ENCODE measurements at places on chromosomes 5 and 9. TPM values are rescaled to one million over a fixed set of nuclear protein-coding genes. Genes with fewer than 3 reads are reported as not detected.

DNA sequence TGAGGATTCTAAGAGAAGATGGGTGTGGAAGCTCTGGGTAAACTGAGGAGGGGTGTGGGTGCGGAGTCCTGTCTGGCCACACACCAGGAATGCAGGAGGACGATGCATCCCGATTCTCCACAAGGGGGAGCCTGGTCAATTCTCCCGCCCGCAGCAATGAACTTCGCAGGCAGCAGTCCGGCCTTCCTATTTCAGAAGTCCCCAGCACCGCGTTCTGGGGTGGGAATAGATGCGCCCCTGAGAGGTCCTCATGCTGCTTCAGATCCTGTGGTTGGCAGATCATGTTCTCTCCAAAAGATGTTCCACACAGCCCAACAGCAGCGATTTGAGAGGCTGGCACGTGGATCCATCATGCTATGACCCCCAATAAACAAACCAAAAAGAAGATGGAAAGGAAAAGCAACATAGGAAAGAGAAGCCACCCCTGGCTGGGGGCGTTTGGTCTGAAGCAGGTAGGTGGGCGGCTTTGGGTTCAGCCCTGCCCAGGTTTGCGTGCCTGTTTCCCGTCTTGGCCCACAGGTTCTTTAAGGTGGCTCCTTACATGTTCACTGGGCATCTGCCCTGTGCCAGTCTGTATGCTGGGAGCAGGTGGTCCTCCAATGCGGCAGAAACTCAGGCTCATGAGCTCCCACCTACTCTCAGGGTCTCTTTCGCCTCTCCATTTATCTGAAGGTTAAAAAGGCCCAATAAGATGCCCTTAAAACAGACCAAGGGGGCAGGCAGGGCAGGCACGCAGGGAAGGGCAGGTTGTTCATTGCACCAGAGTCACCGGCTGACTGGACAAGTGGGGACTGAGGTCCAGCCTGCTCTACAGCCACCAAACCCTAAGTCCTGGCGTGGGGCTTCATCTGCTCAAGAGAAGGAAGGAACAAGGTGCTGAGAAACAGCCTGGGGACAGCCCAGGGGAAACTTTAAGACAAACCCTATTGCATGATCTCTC, 171.6 kb downstream of the PAX5 start:
- H3K36me3 ChIP-seq, result no peaks in the 10 kb centered on the region
- no peak for DNase-seq
- no peak overlapping the region for H3K4me3 ChIP-seq

GRCh38 chr9:126483468-126484073, 130.2 kb upstream of the LMX1B start:
- H3K4me1 ChIP-seq, result peaks cover 16% of the 10 kb centered on the region
- DNase-seq, result no peak
- peaks cover 3% of the 10 kb centered on the region for H3K36me3 ChIP-seq
- no peak overlapping the region for H3K4me3 ChIP-seq
- H3K27me3 ChIP-seq, result no peaks in the 10 kb centered on the region
- no peak overlapping the region for H3K27ac ChIP-seq

GRCh38 chr9:18294229-18294628, 179.7 kb upstream of the ADAMTSL1 start:
- H3K36me3 ChIP-seq, result no peaks in the 10 kb centered on the region
- H3K4me1 ChIP-seq, result no peaks in the 10 kb centered on the region
- no peak overlapping the region for H3K27ac ChIP-seq
- H3K27me3 ChIP-seq, result no peaks in the 10 kb centered on the region
- H3K4me3 ChIP-seq, result no peak overlapping the region

Gene MAML1
- total RNA-seq, result 22.2 TPM

Gene HAVCR1
- 1.7 TPM for total RNA-seq

Data from CD4-positive, alpha-beta T cell (primary cell).